ENCODE measurements at places on chromosomes 6 and 20.
A peak's percentile ranks its signal among the peaks of the same experiment; 100 is the strongest.

DNA sequence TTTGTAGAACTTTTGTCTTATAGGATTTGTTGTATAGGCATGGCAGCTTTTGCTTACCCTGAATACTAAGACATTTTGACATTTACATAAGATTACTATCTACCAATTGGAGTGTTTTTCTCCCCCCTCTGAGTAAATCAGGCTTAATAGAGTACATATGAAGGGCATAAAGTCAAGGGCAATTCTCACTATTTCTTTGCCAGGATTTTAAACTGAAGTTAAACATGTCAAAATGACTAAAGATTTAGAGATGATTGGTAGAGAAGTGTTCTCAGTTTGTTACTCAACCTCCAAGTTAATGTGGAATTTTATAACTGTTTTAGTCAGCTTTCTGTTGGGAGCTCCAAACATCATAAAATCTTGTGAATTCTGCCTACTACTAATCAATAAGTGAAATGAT, 157.8 kb downstream of the CDKAL1 start:
- no peak for DNase-seq

GRCh38 chr20:62837790-62838127, 20.9 kb downstream of the COL9A3 start:
- DNase-seq, result no peak

- peak; percentile 83 for DNase-seq
Measured at GRCh38 chr6:3456898-3457709, at the start of gene SLC22A23. Gene SLC22A23 (minus strand): TSS chr6:3457050. CDS start chr6:3456559, 491 bp downstream.

DNA sequence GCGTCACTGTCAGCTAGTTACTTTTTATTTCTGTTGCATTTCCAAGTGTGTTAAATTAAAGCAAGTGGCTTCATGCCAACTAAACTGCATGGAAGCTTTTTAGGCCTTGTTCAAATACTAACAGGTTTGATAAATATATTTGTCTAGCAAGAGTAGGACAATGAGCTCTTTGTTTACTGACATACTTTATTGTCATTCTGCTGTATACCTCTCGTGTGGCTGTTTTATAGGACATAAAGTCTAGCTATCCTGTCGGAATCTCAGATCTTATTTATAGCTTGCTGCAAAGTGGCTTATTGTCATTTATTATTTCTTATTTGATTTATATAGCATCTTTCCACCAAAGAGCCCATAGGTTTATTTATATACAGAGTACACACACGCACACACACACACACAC, 711.1 kb downstream of the KIF16B start:
- no peak for DNase-seq

- DNase-seq, result no peak
Measured at GRCh38 chr6:150293423-150294173, 75.2 kb upstream of the IYD start.

GRCh38 chr6:3190056-3190455, 32.7 kb upstream of the TUBB2A start:
- DNase-seq, result no peak

DNA sequence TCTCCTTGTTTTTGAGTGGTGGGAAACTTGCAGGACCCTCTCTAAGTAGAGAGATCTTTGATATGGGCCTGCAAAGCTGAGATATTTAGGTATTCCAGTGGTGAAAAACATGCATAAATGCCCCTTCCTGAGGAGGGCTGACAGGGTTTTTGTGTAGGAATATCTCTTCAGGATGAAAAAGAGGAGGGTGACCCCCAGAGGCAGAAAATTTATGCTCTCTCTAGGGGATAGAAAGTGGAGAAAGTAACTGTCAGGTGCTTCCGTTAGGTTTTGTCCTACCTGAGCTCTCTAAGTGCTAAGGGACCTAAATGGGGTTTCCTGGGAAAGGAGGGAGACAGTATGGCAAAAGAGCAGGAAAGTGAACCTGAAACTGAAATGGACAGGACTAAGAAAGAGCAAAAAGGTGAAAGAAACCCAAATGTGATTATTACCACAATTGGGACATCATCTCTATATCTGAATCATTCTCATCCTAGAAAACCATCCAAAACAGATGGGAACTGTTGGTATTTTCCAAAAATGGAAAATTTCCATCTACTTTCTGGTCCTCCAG, 2.0 kb downstream of the COL19A1 start:
- DNase-seq, result no peak

DNA sequence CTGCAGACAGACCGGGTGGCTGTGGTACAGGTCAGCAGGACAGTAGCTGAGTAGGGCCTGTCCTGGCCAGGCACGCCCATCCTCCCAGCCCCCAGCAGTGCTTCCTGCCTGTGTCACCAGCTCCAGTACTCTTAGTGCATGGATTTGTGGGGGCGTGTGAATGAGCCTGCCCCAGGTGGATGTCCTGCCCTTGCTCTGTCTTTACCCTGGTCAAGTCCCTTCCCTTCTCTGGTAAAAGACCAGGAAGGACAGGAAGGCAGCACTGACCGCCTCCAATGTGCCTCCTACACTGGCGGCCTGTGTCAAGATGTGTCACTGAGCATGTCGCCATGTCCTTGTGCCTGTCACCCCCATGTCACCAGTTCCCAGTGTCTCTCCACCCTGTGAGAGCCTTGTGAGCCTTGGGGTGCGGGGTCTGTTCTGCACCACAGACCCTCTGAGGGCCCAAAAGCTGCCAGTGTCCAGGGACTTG, 11.9 kb downstream of the TEAD3 start:
- DNase-seq, result no peak

GRCh38 chr6:18978337-18979128, 591.4 kb downstream of the RNF144B start:
- no peak for DNase-seq

GRCh38 chr6:160933256-160933655, 58.3 kb upstream of the MAP3K4 start:
- DNase-seq, result no peak

DNA sequence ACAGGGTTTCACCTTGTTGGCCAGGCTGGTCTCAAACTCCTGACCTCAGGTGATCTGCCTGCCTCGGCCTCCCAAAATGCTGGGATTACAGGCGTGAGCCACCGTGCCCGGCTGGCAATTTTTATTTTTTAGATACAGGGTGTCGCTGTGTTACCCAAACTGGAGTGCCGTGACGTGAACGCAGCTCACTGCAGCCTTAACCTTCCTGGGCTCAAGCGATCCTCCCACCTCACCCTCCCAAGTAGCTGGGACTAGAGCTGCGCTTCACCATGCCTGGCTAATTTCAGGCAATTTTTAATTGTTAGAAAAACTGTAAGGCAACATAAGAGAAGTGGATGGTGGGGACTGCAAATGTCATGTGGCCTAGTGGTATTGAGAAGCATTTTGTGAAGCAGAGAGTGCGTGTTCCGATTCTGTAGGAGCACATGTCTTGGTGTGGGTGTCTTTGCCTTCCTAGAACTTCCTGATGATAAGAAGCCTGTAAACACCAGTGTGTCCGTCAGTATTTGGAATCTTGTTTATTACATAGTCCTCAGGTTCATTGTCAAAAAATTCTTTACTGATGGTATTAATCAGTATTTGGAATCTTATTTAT, 18.0 kb downstream of the JARID2 start:
- no peak for DNase-seq

- DNase-seq, result no peak
Measured at GRCh38 chr20:32152421-32153155, 43.1 kb downstream of the TM9SF4 start.

DNA sequence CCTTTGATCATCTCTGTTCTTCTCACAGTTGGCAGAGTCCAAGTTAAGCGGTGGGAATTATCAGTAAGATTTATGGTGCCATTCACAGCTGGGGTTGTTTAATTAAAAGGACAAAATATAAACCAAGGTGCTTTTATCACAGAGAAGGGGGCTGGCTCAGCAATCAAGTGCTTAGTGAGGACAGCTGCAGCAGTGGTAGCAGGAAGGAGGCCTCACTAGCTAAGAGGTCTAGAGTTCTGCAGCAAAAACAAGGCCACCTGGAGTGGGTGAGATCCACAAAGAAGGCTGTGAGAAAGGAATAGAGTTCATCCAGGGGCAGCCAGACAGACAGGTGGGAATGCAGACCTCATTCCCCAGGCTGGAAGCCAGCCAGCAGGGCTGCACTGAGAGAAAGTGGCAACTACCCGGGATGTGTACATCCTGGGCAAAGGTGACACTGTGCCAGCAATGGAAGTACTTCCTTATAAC, 37.1 kb downstream of the PIGU start:
- DNase-seq, result no peak

DNA sequence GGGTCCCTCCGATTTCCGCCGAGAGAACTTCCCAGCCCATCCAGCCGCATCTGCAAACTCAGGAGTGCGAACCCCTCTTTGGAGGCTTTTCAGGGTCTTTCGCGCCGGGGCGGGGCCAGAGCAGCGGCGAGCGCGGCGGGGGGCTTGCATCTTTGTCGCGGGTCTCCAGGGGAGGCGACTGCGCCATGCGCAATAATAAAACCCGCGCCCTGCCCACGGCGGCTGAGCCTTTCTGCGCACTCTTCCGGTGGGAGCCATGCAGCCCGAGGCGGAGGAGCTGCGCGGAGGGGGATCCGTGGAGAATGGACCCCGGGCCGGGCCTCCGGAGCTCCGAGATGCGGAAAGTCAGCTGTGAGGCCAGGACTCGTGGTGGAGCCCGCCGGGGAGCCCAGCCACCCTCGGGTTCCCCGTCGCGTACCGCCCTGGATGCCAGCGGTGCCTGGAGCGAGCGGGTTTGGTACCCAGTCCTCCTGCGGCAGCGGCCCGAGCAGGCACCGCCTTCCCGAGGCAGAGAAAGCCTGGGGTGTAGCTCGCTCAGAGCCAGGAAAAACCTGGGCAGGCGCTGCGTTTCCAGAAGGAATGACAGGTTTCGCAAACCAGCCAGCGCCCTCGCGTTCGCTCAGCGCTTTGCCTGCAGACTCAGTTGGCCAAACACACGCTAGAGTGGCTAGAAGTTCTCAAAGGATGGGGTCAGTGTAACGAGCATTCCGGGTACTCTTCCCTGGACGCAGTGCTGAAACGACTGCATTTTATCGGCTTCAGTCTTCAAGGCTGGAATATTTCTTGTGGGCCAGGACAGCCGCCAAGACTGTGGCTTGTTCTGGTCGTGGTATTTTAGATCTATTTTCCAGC, 1.2 kb downstream of the AKAP12 start:
- DNase-seq, result peak; percentile 73

- DNase-seq, result no peak
Measured at GRCh38 chr20:63103402-63104311, 96.9 kb upstream of the BHLHE23 start.

- no peak for DNase-seq
Measured at GRCh38 chr6:4756247-4756646, 20.0 kb upstream of the CDYL start.

DNA sequence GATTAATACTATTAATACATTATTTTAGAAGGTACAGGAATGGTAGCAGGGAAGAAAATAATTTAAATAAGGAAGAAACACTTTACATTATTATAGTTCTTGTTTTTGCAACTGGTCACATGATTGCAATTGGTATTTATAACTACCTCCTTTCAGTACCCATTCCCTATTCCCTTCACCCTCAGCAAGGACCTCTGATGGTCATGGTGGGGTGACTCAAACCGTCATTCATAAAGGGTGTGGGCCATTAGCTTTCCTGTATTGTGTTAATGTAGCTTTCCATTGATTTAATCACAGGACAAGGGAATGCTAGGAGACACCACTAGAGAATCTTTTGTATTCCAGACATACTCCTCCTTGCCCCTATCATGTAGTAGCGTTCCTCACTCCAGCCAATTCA, 47.2 kb upstream of the TMEM244 start:
- no peak for DNase-seq

GRCh38 chr6:2509711-2510110, 241.0 kb downstream of the MYLK4 start:
- no peak for DNase-seq

- DNase-seq, result peak; percentile 17
Measured at GRCh38 chr20:61772828-61773631, 292.7 kb downstream of the TAF4 start.

DNA sequence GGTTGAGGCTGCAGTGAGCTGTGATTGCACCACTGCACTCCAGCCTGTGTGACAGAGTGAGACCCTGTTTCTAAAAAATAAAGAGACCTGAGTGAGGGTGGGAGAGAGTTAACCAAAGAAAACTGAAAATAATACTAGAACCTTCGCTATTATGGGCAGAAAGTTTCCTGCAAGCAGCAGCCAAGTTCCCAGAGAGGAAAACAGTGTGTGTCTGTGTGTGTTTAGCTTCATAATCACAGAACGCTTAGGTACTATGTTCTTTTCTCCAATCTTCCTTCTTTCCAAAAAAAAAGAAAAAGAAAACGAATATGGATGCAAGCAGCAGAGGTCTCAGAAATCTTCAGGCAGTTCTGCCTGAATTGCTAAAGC, 170.0 kb downstream of the LY86 start:
- no peak for DNase-seq

GRCh38 chr20:20439602-20440190, 71.8 kb downstream of the INSM1 start:
- no peak for DNase-seq

- no peak for DNase-seq
Measured at GRCh38 chr6:138522611-138523010, 23.3 kb upstream of the NHSL1 start.

DNA sequence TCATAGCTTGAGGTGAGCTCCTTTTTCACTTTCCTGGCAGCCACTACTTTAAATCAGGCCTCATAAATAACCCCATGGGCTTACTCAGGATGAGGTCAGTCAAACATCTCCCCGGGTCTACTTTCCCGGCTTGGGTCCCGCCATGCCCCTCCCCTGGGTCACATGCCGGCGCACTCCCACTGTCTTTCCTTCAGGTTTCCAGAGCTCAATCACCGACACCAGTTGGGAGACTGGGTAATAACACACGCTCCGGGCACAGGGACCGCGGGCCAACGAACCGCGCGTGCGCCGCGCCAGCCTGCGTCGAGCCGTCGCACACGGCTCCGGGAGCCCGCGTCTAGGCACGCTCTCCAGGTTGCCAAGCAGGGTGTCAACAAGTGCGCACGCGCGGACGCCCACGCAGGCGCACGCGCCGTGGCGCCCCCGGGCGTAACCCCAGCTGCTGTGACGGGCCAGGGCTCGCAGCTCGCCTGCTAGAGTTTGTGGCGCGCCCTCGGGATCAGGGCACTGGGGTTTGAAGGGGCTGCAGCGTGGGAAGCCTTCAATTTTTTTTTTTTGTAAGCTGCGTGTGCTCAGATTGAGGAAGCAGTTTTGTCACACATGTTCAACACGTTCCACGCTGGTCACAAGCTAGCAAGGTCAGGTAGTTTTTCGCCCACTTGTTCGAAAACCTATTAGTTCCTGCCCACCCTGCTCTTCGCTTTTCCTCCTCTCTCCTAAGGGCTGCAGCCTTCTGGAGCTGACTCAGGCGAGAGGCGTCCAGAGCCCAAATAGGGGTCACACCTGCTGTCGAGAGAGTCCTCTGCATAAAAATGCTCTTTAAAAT, 31.8 kb downstream of the TFAP2B start:
- DNase-seq, result no peak

GRCh38 chr6:52503851-52504781, 72.7 kb downstream of the TRAM2 start:
- DNase-seq, result peak; percentile 76

- no peak for DNase-seq
Measured at GRCh38 chr6:148423601-148424270, 81.1 kb downstream of the SASH1 start.
